ENCODE measurements at places on chromosomes 12 and 14.

- no peak for DNase-seq
Observed at GRCh38 chr12:107992870-107993451, 136.1 kb upstream of the WSCD2 start.

DNA sequence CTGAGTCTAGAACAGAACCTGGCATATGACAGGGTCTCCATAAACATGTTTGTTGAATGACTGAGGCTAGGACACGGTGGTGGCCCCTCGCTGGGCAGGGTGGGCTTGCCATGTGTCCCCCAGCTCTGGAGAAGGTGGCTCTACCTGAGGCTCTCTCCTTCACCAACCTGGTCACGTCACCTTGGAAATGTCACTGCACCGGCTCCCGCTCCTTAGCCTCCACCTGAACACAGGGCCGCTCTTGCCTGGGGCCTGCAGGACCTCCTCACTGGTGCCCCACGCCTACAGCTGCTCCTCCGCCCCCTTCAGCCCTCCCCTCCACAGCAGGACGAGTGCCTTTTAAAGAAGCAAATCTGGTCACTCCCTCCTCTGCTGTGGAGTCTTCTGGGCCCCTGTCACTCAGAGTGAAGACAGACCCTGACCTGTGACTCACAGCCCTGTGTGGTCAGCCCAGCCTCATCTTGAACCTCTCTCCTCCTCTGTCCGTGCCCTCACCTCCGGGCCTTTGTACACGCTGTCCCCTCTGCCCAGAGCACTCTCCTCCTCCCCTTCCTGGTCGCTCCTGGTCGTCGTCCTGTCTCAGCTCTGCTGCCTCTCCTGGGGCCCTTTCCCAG lies 81.0 kb downstream of the ADGRD1 start:
- no peak for DNase-seq

DNA sequence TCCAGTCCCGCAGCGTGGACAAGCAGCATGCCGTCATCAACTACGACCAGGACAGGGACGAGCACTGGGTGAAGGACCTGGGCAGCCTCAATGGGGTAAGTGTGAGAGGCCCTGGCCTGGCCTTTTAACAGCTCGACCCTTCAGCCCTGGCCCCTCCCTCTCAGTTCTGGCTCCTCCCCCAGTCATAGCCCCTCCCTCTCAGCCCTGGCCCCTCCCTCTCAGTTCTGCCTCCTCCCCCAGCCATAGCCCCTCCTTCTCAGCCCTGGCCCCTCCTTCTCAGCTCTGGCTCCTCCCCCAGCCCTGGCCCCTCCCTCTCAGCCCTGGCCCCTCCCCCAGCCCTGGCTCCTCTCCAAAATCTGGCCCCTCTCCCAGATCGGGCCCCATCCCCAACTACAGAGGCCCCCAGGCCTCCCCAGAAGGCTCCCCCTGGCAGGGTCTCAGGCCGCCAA lies 11.2 kb downstream of the CEP170B start:
- no peak for DNase-seq

DNA sequence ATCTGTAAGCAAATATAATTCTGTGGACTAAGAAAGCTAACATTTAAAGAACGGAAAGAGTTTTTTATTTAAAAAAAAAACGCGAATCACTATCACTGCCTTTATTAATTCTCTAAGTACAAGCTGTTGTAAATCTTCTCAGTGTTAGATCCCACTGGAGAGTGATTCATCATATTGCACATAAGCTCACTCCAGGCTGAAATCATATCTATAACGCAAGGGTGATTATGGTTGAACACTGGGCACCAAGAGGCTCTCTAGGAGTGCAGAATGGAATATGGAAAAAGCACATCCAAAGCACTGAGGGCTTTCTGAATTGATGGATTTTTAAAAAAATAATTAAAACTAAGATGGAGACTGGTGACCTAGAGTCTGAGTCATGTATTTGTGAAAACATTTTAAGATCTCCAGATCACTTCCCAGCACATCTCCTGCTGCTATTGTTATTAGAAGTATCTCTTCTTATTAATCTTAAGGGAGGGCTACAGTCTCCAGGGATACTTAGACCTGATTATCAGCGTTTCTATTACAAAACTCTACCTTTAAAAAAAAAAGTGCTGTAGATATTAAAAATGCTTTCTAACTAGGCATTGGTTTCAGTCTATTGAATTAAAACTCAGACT lies 1106.8 kb downstream of the AACS start:
- no peak for DNase-seq

DNA sequence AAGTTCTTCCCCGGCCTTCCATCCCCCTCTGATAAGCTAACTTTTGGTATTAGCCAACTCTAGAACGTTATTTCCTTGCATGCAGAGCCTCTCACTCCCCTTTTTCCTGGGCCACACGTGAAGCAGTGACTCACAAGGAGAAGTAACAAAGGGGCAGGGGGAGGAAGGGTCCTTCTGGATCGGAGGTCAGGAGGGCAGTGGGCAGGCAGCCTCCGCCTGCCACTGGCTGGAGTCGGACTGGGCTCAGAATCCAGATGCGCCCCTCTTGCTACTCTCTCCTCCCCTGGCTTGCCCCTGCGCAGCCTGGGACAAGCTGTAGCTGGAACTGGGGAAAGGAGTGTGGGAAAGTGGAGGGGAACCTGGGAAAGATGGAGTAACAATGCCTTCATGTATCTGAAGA lies 55.0 kb downstream of the TPCN1 start:
- no peak for DNase-seq

DNA sequence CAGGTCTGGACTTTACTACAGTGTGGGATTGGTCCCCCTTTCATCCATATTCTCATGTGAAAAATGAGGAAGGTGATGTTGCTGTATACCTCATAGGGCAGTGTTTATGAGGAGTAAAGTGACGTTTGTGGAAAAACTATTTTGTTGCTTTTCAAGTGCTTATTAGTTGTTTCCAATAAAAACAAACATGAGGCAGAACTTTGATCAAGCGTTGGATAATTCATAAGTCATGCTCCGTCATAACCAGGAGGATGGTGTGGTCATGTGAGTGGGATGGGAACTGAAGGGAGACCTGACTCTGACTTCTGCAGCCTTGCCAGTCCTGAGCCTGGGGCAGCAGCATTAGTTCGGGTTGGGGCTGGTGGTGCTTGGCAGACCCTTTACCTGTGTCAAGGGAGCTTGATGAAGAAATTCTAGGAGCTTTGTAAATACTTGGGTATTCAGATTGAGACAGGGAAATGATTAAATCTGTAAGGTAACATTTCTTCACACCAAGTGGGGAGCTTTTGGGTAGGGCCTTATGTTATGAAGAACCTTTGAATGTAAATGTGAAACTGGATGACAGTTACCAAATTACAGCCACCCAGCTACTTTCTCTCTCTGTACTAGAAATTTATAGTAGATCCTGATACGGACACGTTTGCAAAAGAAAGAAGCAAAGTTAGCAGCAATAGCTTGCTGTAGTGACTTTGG lies 462.4 kb upstream of the RGS6 start:
- DNase-seq: no peak

GRCh38 chr14:39140170-39140569 lies 26.0 kb downstream of the GEMIN2 start:
- DNase-seq: no peak

- DNase-seq: no peak
Observed at GRCh38 chr12:83153177-83153576, 466.5 kb downstream of the TMTC2 start.

- no peak for DNase-seq
Observed at GRCh38 chr14:58788655-58789503, 151.1 kb downstream of the DACT1 start.

DNA sequence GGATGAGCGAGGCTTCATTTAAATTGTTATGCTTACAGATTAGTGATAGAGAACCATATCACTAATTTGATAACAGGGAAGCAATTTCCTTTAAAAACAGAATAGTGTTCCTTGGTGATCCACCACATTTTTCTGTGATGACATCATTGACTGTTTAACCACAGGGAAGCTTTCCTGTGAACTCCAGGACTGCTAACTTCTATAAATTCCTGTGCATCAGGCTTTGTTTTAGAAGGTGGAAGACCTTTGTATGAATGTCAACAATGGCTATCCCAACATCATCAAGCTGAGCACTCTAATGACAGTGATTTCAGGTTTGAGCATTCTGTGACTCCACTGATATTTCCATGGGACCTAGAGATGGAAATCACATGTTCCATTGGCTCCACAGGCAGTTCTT lies 177.1 kb downstream of the RMST start:
- DNase-seq: no peak

GRCh38 chr14:22073801-22074200 lies 400.2 kb upstream of the OR4E1 start:
- no peak for DNase-seq

DNA sequence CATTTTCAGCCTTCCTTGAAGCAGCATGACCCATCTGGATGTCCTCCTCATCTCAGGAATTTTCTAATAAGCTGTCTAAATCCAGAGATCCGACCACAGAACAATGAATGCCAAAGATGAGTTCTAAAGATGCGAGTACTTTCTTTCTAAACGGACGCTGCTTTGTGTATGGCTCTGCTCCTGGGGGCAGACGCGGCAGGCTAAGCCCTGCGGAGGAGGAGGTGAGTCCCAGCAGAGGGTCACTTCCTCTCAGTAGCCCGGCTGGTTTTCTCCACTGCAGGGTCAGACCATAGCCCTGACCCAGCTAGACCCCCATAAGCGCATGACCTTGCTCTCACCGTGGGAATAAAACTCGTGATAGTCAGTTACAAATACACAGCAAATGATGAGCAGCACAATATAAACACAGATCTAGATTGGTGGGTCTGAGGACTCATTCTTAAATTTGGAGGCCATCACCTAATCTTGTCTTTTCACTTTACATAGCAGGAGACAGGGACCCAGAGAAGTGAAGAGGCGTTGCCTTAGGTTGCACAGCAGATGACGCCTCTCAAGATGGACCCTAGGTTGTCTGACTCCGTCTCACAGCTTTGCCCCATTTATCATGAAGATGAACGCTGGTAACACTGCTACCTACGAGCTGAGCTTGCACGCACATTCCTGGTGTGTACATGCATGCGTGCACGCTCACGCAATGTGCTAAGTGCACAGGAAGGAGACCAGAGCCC lies 16.6 kb downstream of the SSH1 start:
- no peak for DNase-seq

DNA sequence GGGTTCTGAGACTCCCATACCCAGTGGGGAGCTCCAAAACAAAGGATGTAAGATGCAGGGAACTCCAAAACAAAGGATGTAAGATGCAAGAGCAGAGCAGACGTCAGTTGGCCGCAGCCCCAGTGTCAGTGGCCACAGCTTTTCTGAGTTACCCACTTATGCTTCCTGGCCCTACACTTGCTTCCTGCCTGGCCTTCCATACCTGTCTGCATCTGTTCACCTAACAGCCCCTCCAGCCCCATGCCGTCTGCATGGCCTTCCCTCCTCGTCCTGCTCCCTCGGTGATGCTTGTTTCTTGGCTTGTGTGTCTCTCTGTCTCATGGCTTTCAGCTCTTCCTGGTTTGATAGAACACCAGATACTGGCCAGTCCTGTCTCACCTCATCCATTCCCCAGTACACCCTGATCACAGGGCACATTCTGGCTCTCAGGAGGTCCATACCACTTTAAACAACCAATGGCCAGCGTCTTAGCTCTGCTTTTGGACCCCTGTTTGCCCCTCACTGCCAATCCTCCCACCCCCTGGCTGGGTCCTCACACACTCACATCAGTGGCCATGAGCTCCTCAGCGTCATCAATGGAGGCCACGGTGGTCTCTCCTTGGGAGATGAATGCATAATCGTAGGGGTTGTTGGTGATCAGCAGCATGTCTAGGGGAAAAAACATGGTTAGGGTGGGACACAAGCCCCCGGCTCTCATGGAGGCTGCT lies 5.3 kb downstream of the MYH7 start:
- no peak for DNase-seq

DNA sequence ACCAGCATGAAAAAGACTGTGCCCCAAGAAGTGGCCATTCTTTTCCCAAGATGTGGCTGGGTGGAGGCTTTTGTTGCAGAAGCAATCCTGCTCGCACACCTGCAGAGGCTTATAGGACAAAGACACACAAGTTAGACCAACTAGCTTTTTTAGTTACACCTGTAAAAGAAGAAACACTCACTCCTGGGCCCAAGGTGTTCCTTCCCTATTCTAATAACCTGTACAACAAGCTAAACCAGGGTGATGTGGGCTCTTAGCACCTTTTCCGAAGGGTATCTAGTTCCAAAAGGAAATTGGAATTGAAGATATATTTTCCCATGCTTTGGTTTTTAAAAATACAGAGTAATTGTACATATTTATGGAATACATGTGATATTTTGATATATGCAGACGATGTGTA lies 31.0 kb downstream of the ENTPD5 start:
- no peak for DNase-seq

All from activated gamma-delta T cell treated with Interleukin-2 at 50 U/mL for 16 hours (primary cell).